ENCODE measurements at places on chromosomes 2 and 18. TPM values are rescaled to one million over a fixed set of nuclear protein-coding genes. Genes with fewer than 3 reads are reported as not detected.

DNA sequence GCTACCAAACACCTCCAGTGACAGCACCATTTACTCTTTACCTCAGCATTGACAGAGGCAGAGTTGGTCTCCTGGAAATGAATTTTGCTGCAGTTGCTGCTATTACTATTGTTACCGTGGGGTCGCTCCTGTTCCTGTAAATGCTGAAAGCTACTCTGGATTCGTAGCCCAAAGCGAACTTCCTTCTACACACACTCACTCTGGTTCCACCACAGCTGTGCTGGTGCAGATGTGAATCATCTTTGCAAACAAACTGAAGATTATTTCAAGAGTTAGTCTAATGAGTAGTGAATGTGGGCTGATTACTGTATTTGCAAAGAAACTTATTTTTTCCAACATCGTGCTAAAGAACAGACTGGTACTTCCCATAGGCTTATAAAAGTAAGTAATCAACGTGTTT lies 304.0 kb downstream of the LPIN1 start:
- DNase-seq = peak; percentile 20

GRCh38 chr2:160387558-160388262 lies 105.9 kb downstream of the RBMS1 start:
- peak; percentile 71 for DNase-seq

DNA sequence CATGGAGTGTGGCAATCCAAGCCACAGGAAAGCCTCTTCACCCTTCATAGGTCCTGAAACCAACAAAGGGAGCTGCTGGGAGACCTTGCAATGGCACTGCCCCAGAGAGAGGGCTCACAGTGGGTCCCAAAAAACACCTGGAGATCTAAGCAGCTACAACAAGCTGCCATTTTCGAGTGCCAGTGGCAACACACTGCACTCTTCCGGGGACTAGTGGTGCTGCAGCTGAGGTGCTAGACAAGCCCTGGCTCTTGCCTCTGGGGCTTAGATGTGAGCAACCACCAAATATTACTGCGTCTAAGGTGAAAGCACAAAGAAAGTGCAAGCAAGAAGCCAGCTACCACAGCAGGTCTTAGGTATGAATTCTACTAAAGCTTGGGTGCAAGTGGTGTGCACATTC lies 192.9 kb downstream of the NOL4 start:
- no peak for DNase-seq

GRCh38 chr2:77007686-77008085 lies 514.5 kb downstream of the LRRTM4 start:
- DNase-seq = no peak

- DNase-seq = no peak
Observed at GRCh38 chr2:64995041-64995440, 5.8 kb downstream of the SLC1A4 start.

DNA sequence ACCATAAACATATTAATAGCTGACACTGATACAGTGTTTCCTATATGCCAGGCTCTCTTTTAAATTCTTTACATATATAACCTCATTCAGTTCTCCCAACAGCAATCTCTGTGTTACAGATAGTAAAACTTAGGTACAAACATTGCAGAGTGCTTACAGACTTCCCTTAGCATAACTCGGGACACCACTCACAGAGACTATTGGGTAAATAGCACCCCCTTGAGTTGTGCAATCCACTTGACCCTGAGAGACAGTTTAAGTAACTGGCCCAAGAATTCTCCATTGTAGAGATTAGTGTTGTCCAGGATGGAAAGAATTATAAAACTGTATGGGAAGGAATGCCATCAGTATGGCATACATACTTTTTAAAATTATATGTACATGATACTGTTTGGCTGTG lies 110.1 kb downstream of the POLE4 start:
- no peak for DNase-seq

- DNase-seq = no peak
Observed at GRCh38 chr2:187956906-187957534, 334.7 kb upstream of the GULP1 start.

- DNase-seq = no peak
Observed at GRCh38 chr18:25979369-25980040, 110.9 kb downstream of the SS18 start.

DNA sequence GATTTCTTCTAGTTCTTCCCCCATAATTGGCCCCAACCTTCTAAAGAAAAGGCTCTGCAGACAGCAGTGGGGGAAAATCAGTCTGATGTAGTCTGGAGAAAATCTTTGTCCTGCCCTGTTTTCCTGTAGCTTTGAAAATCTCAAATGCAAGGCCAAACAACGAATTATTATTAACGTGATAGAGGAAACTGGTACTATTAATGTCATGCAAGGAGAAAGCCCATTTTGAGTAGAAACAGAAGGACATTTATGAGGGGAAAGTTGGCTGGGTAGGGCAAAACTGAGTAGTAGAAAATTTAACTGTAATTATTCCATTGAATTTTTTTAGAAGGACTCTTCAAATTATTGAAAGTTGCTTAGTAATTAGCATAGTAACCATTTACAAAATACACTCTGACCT lies 98.8 kb downstream of the FMNL2 start:
- DNase-seq = no peak

DNA sequence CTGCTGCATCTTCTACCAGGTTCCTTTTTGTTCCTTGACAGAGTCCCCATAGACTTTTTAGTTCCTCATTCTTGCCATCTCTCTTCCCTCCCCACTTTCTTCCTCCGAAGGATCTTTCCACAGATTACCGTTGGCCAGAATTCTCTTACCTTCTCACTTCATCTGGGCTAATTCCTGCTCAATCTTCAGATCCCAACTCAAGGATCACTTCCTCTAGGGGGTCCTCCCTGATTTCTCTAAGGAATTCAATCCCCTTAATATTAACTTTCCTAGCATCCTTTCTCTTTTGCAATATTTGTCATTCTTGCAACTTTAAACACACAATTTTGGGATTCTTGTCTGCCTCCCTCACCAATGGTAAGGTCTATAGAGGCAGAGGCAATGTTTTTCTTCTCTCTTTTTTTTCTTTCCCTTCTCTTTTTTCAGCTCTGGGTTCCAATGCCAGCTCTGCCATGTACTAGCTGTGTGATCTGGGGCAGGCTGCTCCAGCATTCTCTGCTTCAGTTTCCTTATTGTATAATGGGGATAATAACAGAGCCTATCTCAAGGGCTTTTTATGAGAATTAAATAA lies 5.4 kb upstream of the KCNE4 start:
- no peak for DNase-seq

DNA sequence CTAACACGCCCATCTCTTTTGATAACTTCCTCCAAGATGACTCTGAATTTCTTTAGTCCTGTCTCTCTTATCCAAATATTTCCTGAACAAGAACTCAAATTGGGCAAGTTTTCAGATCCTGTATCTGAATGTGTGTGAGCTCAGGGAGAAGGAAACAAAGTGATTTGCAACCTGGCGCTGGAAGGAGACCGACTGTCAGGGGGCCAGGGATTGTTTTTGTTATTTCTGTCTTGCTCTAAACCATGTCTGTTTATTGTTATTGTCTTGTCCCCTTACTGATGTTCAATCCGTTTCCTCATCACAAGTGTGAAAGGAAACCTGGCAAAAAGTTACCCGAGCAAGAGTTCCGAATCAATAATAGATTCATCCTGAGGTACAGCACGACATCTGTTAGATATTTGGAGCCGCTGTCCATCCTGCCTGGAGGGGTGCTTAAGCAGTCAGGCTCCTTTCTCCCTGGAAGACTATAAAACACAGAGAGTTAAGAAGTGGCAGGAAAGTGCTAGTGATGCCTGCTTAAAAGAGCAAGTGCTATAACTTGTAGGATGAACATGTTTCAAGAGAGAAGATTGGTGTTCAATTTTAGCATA lies 132.5 kb upstream of the OSR1 start:
- DNase-seq = no peak

DNA sequence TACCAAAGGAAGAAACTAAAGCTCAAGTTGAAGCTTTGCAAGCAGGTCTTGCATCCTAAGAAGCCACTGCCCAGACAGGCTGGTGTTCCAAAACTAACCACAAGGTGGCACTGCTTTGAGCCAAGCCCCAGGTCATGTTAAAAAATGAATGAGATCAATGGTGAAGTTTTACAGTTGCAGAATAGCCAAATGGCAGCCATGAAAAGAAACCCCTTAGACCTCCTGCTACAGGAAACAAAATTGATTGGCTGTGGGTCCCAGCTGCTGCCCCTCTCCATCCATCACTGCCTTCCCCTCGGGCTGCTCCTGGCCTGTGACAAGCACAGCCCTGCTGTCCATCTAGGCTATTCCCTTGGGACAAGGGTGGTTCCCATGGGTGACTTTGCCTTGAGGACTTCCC lies 20.7 kb upstream of the MREG start:
- no peak for DNase-seq

DYNAP gene
- not detected for total RNA-seq

TMEM247 gene
- total RNA-seq = not detected

CXCR1 gene
- total RNA-seq = 0.28 TPM

TOGARAM2 gene
- total RNA-seq = 0.24 TPM

AQP12A gene
- not detected for total RNA-seq

SLC9A2 gene
- total RNA-seq = 0.78 TPM

TAF1B gene
- 25.4 TPM for total RNA-seq

AGXT gene
- total RNA-seq = not detected

HOXD12 gene
- total RNA-seq = not detected

PTGR3 gene
- 14.4 TPM for total RNA-seq

FOXI3 gene
- 0.04 TPM for total RNA-seq

PIEZO2 gene
- not detected for total RNA-seq

All from foreskin keratinocyte (primary cell).